ENCODE measurements at places on chromosomes 1 and 21.

DNA sequence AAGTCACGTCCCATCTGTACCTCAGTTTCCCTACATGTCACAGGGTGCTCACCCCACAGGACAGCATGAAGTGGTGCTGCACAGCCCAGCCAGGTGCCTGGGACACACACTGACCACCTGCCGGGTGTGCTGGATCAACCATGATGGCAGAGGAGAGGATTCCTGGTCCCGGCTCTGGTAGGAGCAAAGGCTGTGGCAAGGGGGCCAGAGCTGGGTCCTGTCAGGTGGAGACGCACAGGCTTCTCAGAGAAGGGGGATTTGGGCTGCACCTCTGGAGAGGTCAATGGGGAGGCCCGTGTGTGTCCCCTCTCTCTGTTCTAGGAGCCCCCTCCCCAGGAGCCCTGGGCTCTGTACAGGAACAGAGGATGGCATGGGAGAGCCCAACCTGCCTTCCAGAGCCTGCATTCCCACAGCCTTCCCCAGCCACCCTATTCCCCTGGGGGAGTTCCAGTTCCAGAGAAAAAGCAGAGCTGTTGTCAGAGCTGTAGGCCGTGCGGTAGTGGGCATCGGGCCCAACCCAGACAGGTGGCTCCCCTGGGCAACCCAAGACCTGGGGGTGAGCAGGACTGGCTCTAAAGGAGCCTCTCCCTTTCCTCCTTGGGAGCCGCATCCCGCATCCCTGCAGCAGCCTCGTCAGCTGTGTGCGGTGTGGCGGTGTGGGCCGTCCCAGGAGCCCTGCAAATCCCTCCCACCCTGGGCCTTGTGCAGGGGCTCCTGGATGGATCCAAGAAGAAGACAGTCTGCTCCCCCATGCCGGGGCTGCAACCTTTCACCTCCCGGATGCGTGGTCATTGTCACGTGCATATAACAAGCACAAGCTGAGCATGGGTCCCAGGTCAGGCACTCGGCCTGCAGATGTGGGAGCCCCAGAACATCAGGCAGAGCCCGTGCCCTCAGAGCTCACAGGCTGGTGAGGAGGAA lies 2.9 kb upstream of the TFF3 start:
- DNase-seq: no peak

DNA sequence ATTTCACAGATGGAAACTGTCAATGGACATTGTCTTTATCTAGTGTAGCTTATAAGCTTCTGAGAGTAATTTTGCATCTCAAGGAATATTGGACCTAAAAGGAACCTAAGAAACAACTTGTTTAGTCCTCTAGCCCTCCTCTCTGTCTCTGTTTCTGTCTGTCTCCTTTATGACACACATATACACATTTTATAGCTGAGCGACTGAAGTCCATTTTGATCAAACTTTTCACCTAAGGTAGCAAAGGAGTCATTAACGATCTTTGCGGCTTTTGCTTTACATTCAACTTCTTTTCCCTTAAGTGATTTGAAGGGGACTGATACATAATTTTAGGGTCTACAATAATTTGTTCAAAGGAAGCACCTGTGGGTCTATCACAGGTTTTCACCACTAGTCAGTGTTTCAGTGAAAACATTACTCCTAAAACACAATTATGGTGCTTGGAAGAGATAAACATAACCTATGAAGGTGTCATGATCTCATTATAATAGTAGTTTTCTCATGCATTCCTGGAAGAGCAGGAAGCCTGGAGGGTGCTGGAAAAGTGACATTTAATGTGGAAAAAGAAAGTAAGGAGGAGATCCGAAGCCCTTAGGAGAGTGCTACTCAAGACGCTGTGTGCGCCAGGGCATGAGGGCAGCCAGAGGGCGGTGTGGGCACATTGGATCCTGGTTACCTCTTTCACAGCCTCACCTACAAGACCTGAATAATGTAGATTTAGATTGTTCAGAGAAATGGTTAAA lies 248.6 kb downstream of the DNM3 start:
- DNase-seq: peak; percentile 33

GRCh38 chr21:27366646-27367235 lies 399.9 kb upstream of the ADAMTS5 start:
- DNase-seq: no peak

DNA sequence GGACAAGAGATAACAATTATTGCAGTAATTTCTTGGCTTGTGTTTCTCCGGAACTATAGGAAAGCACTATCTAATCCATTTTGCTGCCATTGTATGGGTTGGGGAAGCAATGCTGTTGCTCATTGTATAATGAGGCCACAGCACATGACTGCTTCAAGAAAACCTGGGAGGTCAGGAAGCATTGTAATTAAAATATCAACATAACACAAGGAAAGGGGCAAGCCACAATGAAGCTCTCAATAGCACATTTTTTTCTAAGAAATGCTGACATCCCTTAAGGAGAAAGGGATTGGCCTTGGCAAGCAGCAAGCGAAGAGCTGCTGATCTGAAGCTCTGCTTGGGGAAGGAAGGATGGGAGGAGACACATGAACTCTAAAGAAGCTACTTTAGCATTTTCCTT lies 44.0 kb downstream of the PLPP3 start:
- DNase-seq: no peak

- DNase-seq: no peak
These were observed 213.0 kb downstream of the COL24A1 start for GRCh38 chr1:85943526-85943925.

GRCh38 chr1:243837907-243838535 lies 12.0 kb downstream of the AKT3 start:
- DNase-seq: no peak

DNA sequence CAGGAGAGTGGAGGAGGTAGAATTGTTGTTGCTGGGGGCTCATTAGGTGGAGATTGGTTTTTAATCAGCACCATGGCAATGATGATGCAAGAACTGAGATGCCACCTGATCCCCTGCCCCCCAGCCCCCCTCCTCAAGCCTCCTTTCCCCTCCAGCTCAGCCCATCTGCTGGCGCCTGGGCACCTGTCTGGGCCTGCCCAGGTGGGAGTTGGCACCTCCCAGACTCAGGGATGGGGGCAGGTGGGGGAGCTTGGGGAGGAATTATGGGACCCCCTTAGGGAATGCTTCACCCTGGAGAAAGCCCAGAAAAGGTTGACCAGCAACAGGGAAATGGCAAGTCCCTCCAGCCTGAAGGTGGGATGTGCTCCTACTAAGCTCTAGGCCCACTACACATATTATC lies 1.5 kb upstream of the NHLH1 start:
- no peak for DNase-seq

DNA sequence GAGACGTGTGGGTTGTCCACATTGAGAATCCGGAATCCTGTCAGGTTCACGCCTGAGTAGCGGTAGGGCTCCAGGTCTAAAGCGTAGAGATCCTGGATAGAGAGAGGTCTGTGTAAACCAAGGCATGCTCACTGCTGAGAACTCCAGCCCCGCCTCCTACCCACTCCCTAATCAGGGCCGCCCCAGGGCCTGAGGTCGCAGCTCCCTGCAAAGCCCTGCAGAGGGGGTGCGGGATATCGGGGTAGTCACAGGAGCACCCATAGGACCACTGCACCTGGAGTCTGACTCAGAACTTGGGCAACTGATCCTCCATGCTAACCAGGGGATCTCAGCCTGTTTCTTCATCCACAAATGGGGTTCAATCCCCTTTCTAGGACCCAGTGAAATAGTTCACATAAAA lies 174.4 kb downstream of the GRIK3 start:
- DNase-seq: no peak

GRCh38 chr1:3465935-3466321 lies 11.5 kb downstream of the ARHGEF16 start:
- DNase-seq: no peak

- DNase-seq: no peak
These were observed 216.0 kb downstream of the SLC45A1 start for GRCh38 chr1:8533907-8534306.

- DNase-seq: no peak
These were observed 3.2 kb upstream of the BMP8B start for GRCh38 chr1:39791838-39792237.

GRCh38 chr1:22652881-22653316 lies at the start of gene C1QB:
TSS of gene C1QB (plus strand) at chr1:22653236. CDS start at chr1:22659463, 6,227 bp downstream.
- DNase-seq: no peak

DNA sequence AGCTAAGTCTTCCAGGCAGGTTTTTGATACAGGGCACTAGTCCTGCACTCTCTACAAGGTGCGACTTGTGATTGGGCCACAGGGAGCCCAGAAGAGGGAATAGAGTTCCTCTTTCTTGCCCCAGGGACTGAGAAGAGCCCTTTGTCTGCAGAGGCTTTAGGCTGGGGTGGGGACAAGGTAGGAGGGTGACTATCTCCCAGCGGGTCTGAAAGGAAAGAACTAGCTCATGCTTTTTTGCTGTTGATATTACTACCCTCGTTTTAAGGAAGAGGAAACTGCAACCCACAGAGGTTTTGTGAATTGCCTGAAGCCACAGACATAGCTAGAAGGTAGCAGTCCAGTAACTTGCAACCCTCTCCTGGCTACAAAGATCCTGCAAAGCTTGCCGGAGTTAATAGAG lies 615.2 kb downstream of the MATN1 start:
- DNase-seq: no peak

DNA sequence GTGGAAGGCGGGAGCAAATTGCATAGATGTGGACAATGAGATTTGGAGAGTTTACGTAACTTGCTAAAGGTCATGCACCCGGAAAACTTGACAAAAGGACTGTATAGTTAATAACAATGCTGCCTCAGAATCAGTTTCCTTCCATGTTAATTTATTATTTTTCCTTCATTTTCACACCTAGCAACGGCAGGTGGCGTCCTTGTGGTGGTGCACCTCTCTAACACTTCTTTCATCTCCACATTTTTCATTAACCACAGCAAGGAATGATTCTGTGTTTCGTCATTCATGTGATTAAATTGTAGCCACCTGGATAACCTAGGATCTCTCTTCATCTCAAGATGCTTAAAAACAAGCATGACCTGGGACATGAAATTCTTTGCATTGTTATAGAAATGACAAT lies 2133.0 kb downstream of the NCAM2 start:
- no peak for DNase-seq

DNA sequence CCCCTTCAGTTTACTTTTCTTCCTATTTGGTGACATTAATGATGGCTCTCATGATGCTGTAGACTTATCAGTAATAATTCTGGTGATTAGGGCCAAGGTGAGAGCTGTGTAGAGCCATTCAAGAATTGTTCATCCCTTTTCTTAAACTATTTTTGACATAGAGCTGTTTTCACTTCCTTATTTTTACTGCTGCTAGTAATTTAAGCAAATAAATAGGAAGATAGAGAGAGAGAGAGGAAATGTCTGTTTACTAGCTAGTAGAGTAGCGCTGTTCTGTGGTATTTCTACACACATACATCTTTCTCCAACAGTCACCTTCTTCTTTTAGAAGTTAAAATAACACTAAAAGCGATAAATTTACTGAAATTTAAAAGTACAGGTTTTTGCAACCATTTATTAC lies 678.0 kb upstream of the ZP4 start:
- no peak for DNase-seq

- DNase-seq: no peak
These were observed 13.5 kb upstream of the ZBED6 start for GRCh38 chr1:203781962-203782361.

- no peak for DNase-seq
These were observed 522.9 kb downstream of the KIF26B start for GRCh38 chr1:245677461-245678240.

Data from activated CD8-positive, alpha-beta memory T cell treated with anti-CD3 and anti-CD28 coated beads for 1 hour (primary cell).